ENCODE measurements at places on chromosomes 2 and 18.

- DNase-seq: no peak
Measured at GRCh38 chr2:161844822-161845221, 220.6 kb downstream of the SLC4A10 start.

GRCh38 chr2:69733342-69734034 lies 8.4 kb upstream of the ANXA4 start:
- DNase-seq: no peak

- DNase-seq: no peak
Measured at GRCh38 chr18:36041146-36041545, 26.2 kb downstream of the RPRD1A start.

- DNase-seq: no peak
Measured at GRCh38 chr2:32210767-32211408, 45.2 kb downstream of the SLC30A6 start.

DNA sequence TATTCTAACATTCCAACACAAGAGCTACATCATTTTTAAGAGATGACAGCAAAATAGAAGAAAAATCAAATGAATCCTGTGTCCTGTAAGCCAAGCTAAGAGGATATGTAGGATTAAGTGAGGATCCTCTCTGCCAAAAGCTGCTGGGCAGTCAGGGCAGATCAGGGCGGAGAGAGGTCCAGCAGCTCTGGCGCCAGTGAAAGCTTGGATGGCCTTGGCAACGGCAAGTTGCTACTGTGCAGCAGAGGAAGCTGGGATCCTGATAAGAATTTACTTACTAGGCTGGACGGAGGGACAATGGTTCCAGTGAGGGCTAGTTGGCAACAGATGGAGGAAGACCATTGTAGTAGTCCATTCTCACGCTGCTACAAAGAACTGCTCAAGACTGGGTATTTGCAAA lies 391.5 kb downstream of the XIRP2 start:
- DNase-seq: no peak

DNA sequence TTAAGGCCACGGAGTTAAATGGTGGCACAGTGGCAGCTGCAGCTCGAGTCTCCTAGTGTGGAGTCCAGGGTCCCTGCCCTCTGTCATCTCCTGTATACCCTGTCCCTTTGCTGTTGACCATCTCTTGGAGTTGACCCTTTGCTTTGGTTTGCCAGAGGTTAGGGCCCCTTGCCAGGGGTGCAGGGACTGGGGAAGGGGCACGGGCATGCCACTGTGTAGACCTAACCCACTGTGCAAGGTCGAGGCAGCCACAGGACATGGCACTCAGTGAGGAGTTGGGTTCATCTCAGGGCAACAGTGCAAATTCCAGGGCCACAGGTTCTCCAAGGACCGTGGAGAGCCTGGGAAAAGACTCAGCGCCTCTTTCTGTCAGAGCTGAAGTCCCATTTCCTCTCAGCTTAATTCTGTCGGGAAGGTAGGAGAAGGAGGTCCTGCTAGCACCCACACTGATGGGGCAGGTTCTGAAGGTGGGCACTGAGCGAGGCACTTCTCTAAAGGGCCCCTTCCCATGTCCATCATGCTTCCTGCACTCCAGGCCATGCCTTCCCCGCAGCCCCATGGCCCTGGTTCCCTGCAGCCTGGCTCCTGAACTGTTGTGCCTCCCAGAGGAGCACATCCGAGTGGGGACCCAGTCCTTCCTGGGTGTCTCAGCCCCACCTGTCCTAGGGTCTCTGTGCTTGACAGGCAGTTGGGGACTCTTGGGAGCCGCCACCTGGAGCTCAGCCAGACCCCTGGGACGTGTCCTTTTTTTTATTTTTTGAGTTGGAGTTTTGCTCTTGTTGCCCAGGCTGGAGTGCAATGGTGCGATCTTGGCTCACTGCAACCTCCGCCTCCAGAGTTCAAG lies 2.8 kb downstream of the KHK start:
- no peak for DNase-seq

- no peak for DNase-seq
Measured at GRCh38 chr2:127560201-127560930, 24.9 kb downstream of the MYO7B start.

DNA sequence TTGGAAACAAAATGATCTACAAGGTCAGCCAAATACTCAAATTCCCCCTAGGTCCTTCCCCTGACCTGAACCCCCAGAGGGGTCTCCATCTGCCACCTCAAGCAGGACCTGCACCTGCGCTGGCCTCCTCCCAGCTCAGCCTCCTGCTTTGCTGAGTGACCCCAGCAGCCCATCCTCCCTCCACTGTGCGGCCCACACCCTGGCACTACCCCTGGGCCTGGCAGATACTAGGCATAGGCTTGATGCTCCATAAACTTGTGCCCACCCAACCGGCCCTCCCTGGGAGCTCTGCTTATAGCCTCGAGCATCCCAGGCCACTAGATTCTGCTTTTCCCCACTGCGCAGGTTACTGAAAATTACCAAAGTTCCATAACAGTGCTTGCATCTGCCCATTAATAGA lies 156.2 kb downstream of the HDAC4 start:
- no peak for DNase-seq

DNA sequence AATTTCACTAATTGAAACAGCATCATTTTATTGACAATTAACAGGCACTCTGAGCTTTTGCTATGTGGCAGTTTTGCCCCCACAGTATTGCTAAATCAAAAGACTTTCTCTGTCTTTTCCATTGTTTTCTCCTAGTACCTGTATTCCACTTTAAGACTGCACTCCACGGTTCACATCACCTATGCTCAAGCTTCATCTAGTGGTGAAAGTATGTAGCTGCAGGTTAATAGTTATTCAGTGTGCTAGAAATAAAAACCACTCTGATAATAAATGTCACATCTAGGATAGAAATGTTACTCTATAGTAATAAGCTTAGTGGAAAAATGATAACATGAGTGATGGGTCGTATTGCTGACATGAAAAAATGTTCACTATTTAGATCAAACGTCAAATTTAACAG lies 24.6 kb downstream of the ARL6IP6 start:
- DNase-seq: no peak

DNA sequence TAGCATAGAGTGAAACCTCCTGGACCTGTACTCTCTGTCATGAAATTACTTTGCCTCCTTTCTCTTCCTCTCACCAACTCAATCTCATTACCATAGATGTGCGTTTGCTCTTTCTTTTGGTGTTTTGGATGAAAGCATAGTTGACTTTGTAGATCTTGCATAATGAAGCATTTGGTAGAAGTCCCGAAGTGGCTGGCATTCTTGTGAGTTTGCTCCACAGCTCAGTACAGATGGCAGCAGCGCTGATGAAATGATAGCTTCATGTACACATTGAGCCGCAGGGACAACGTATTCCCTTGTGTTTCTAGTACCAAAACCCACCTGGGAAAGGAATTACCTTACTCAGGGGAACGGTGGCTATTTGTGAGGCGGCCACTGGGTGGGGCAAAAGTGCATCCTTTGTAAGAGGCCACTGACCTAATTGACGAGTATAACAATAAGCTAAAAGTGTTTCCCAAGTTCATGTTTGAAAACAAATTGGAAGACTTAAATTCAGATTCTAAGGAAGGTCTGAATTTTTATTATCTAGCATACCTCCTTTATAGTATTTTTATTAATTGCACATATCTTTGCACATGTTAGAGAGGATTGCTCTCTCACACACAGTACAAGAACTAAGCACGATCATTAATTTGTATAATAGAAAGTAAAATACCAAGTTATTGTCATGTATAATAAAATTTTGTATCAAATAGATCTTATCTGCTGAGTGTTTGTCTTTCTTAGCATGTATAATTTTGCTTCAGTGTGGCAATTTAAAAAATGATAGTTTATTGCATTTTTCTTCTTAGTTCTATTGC lies 25.4 kb upstream of the CDH7 start:
- no peak for DNase-seq

DNA sequence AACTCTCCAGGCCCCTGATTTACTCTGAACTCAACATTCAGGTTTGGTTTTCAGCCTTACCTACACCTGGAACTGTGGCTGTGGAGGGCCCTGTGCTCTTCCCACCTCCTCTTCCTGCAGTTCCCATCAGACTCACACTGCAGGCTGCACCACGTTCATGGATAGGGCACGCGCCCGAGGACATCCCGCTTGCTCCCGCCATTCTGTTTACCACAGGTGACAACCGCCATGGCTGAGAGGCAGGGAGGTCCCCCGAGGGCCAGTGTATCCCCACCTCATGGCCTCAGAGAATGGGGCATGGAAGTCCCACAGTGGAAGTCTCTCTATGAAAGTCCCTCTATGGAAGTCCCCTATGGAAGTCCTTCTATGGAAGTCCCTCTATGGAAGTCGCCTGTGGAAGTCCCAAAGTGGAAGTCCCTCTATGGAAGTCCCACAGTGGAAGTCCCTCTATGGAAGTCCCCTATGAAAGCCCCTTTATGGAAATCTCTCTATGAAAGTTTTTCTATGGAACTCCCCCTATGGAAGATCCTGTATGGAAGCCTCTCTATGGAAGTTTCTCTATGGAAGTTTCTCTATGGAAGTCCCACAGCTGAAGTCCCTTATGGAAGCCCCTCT lies 358.4 kb upstream of the SALL3 start:
- no peak for DNase-seq

GRCh38 chr2:226198956-226199355 lies 600.7 kb downstream of the IRS1 start:
- no peak for DNase-seq
